NCI-H524 treated with DMSO at 0.1 percent for 48 hours (cell line): ENCODE measurements at places on chromosomes 6 and 20.

- DNase-seq: no peak
Measured at GRCh38 chr20:40589581-40589980, 99.5 kb downstream of the MAFB start.

DNA sequence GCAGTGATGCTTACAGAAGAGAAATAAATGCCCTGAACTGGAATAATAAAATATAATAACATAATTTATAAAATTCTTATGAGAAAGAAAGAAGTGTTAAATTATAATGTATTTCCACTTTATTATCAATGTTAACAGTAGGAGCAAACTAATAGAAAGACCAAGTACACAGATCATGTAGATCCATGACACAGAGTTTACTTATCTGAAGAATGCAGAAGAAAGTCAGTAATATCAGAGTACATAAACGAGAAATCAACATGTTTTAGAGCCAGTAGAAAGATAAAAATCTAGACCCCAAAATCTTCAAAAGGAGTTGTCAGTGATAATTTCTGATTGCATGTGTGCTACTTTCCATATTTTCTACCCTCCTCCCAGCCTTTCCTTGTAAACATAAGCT is 334.8 kb upstream of the MANEA start:
- no peak for DNase-seq

DNA sequence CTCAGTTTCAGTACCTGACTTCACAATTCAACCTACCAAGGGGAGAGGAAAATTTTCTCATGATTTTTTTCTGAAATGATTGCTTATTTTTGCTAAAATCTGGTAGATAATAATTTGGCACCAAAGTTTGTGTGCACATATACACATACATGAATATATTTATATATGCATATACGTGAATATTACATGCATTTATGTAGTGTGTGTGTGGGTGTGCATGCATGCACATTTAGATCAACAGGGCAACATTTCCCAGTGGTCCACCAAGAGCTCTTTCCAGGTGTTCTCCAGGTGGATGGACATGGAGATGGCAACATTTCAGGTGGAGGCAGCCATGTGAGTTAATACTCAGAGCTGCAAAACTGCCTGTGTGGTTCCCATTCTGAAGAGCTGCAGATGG is 320.9 kb downstream of the SAMD5 start:
- no peak for DNase-seq

DNA sequence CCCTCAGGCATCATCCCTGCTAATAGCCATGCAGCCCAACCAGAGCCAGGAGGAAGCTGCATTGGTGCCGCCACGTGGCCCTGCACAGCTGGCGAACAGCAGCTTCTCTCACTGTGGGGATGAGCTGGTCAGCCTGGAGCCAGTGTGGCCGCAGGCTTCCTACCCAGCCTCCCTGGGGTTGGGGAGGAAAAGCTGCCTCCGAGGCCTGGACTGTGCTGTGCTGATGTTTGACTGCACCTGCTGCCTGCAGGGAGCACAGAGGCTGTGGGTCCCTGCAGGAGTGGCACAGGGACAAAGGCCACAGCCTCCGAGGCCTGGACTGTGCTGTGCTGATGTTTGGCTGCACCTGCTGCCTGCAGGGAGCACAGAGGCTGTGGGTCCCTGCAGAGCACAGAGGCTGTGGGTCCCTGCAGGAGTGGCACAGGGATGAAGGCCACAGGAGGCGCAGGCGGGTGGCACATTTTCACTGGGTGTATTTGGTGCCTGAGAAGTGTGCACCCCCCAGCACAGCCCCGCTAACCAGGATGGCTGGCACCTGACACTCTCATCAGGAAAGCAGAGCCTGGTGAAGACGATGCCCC is 83.9 kb downstream of the DLL1 start:
- DNase-seq: no peak

DNA sequence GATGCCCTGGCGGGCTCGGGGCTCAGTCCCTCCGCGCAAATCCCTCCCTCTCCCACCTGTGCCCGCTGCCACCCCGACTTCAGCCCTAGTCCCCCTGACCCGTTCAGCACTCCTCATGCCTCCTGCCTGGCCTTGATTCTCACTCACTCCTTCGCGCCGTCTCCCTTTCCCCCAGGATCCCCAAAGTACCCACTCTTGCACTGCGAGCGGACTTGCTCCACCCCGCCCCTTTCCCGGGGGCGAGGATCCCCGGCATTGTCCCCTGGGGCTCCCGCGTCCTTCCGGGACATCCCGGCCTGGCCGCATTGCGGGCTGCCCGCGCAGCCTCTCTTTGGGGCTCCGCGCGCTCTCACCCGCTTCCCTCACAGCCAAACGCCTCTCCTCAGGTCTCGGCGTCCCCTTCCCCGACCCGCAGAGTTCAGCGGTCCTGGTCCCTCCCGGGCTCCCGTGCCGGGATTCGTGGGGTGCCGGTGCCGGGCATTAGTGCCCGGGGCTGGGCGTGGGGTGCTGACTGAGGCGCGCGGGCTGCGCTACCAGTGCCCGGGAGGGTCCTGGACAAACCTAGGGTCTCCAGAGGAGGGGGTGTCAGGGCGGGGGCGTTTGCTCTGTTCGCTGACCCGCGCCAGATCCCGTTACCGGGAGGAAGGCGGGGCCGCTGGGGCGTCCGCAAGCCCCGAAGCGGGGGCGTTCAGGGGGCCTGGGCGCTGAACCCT is 45.5 kb upstream of the SUPT3H start:
- no peak for DNase-seq

DNA sequence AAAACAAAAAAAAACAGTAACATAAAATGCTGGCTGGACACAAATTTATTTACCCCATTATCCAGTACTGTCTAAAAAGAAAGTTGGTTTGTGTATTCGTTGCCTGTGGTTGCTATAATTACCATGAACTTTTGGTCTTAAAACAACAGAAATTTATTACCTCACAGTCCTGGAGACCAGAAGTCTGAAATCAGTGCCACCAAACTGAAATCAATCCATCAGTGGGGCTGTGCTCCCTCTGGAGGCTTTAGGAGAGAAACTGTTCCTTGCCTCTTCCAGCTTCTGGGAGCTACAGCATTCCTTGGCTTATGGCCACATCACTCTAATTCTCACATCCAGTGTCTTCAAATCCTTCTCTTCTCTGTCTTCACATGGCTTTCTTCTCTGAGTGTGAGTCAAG is 79.4 kb downstream of the SNX5 start:
- no peak for DNase-seq

- DNase-seq: no peak
Measured at GRCh38 chr6:31799781-31800180, 4.2 kb upstream of the VARS1 start.

DNA sequence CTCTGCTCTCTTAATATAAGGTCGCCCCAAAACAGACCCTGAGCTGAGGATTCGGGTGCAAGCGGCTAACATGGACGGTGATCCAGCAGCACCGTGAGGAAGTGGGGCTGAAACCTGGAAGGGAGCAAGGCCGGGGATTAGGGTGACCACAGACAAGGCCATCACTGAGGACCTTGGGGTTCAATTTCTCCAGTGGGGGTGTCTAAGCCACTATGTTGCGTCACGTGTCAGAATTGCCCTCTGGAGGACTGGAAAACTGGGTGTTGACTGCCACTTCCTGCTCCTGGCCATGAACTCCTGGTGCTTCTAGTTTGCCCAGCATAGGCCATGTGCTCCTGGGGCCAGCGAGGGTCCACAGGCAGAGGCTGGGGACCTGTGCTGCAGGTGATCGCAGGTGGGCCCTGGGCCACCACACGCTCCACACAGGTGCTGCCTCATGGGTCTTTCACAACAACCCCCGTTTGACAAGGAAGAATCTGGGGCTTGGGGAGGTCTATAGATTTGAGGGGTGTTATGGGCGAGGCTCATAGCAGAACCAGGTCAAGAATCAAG is 101.9 kb downstream of the CDH26 start:
- no peak for DNase-seq

DNA sequence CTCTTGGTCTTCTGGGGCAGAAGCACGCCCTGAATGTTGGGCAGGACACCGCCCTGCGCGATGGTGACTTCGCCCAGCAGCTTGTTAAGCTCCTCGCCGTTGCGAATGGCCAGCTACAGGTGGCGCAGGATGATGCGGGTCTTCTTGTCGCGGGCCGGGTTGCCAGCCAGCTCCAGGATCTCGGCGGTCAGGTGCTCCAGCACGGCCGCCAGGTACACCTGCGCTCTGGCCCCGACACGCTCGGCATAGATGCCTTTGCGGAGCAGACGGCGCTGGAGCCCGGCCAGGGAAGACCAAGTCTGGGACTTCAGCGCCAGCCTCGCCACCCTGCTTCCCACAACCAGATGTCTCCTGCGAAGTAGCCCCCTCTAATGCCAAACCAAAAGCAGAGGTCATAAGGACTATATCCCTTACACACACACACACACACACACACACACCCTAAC is 8.0 kb upstream of the SLC17A3 start:
- no peak for DNase-seq

DNA sequence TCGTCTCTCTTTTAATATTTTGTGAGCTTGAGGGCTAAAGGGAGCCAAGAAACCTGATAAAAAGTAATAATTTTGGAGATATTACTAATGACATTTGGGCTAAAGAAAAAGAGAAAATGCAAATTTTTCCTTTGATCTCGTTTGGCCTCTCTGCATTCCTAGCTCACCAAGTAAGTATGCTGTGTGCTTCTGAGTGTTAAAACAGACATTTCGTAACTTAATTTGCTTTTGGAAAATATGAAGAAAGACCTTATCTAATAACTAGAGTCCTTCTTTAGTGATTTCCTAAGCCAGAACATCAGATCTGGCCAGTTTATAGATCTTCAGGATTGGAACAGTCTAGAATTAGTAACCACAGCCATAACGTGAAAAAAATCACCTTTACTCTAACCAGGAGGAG is 872.9 kb upstream of the SLC35B3 start:
- DNase-seq: no peak
